ENCODE measurements at places on chromosomes 4 and X. TPM values are rescaled to one million over a fixed set of nuclear protein-coding genes. Genes with fewer than 3 reads are reported as not detected.
A peak's percentile ranks its signal among the peaks of the same experiment; 100 is the strongest.

The GPR119 gene
- not detected for total RNA-seq

The CXCL8 gene
- total RNA-seq: 0.15 TPM

The DDIT4L gene
- total RNA-seq: 0.28 TPM

The ATP2B3 gene
- total RNA-seq: not detected

The NHS gene
- 1.1 TPM for total RNA-seq

The NAA11 gene
- not detected for total RNA-seq

The GAGE12F gene
- not detected for total RNA-seq

The SPARCL1 gene
- 216 TPM for total RNA-seq

The HSFX4 gene
- not detected for total RNA-seq

The VEGFC gene
- 7.9 TPM for total RNA-seq

The BRS3 gene
- not detected for total RNA-seq

The TRIM60 gene
- not detected for total RNA-seq

The CLDN2 gene
- not detected for total RNA-seq

The TMLHE gene
- 45.6 TPM for total RNA-seq

The SMIM9 gene
- total RNA-seq: not detected

- peak; percentile 15 for DNase-seq
These were observed 25.1 kb downstream of the PIR start for GRCh38 chrX:15468036-15468435.

DNA sequence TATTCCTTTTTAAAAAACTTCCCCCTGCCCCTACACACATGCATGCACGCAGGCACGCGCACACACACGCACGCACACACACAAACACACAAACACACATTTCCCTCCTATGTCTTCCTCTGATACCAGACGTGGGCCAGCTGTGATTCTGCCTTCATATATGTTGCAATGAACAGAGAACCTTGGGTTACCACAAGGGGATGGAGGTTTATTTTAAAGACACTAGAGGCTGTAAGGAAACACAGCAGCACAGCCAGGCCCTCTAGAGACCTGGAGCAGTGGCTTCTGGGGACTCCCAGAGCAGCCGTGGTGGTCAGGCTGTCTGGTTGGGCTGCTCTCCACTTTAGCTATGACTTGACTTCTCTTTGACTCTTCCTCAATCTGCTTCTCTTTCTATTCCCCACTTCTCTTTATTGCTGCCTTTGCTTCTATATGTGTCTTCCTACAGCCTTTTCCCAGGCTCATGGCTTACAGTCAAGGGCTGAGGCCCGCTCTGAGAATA, 3.2 kb upstream of the TLR10 start:
- no peak for DNase-seq

- no peak for DNase-seq
These were observed 2.1 kb downstream of the DCLK2 start for GRCh38 chr4:150080337-150080736.

- DNase-seq: no peak
These were observed 120.8 kb upstream of the HS3ST1 start for GRCh38 chr4:11549525-11549924.

- no peak for DNase-seq
These were observed 99.3 kb downstream of the ANXA5 start for GRCh38 chr4:121597346-121597934.

- no peak for DNase-seq
These were observed 390.3 kb downstream of the SH2D1A start for GRCh38 chrX:124736553-124737270.

DNA sequence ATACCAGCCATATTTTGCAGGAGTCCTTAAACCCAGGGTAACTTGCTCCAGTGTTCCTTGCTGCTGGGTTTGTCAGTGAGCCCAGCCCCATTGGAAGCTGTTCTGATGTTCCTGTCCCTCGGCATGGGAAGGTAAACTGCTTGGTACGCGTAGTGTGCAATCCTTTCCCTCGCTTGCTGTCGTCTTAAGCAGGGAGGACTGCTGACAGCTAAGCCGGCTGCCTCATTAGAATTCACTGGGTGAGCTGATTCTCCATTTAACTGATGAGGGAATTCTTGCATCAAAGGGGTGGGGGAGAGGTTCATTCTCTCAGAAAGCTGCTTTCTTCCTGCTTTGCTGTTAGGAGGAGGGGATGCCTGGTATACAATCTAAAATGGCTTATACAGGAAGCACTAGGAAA, 164.6 kb downstream of the MID1IP1 start:
- DNase-seq: no peak

GRCh38 chr4:169604131-169604900, 8.1 kb downstream of the NEK1 start:
- no peak for DNase-seq

DNA sequence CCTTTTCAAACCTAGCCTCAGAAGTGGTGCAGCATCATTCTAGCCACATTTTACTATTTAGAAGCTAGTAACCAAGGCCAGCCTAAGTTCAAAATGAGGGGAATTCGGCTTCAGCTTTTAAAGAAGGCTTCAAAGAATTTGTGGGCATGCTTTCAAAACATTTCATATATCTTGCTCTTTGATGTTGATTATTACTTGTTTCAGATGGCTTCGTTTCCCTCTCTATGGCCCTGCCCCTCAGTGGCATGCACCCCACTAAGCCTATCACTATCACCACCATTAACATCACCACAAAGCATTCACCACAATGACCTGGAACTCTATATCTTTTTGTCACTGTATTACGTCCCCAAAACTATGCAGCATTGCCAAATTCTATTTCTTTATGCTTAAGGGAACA, 51.2 kb upstream of the FAM47B start:
- no peak for DNase-seq

DNA sequence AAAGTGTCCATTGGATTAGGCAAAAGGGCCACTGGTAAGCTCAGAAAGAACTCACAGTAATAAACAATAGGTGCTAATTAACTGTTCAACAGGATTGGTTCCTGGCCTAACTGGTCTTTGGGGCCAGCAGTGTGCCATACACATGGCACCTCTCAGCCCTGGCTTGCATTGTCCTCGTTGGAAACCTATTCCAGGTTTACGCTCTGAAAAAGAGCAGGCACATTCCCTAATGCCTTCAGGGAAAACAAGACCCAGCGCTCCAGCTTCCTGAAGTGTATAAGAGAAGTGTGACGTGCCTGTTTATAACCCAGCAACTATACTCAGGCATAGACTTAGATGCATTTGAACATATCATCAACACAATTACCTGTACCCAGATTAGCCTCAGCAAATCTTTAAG, 51.9 kb upstream of the RBM47 start:
- no peak for DNase-seq

DNA sequence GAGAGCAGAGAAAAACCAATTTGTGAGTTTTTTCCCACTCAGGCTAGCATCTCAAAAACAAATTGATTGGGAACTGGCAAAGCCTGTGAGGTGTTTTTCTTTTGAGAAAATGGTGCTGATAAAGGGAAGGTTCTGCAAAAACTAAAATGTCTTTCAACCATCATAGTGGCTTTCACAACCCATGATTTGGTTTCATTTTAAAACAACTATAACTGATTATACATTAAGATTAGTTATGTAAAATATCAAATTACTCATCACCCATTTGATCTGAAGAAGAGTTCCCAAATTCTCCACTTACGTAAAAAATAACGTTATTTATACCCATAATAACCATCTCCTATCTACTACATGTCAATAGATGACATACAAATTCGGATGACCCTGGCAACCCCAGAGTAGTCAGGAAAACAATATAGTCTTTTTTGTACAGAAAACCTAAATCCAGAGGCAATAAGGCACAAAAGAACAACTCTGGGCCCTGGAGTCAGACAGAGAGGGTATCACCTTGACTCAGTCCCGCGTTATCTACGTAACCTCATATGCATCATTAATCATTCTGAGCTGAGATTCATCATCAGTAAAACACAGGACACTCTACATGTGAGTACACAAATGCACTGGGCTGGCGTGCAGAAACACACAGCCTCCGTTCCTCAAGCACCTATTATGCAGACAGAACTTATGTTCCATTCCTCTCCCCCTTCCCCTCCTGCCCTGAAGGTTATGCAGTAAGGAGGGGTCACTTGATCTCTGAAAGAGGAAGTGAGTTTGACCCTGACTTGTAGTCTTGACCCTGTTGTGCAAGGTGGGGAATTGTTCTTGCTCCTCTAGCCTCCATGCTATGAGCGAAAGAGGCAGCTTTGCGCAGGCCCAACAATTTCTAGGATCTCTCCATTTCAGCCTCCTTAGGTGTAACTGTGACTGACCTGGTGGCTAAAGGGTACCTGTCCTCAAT, 82.2 kb downstream of the SLC9A7 start:
- DNase-seq: no peak

GRCh38 chrX:19810006-19810774, 77.2 kb downstream of the SH3KBP1 start:
- DNase-seq: no peak

- DNase-seq: no peak
These were observed 9.4 kb downstream of the C4orf50 start for GRCh38 chr4:6008766-6009385.

DNA sequence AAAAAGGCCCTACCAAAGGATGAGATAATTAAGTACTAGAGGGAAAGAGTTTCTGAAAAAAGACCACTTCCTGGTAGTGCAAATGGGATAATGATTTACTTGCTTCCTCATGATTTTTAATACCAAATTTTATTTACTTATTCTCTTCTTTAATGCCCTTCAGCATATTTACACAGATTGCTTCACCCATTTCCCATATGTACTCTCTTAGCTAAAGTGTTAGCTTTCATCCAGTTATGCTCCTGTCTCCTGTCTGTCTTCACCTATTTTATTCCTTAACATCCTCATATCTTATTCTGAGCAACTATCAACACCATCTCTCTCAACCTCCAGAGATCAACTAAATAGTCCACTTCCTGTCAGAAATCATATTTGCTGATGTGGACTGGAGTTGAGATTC, 183.2 kb upstream of the HS3ST1 start:
- DNase-seq: no peak

DNA sequence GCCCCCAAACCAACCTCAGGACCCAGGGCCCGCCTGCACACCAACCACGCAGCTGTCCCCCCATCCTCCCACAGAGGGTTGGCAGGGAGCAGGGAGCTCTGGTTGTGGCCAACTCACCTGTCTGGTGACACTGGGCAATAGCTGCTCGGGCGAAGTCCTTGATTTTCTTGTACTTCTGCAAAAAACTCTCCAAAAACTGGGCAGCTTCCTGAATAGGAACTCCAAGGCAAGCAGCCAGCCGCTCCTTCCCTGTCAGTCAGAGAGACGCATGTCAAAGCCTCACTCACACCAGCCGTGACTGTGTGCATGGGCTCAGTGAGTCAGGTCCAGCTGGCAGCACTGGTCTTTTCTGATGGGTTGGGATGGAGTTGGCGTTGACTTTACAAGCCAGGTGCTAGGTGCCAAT, 26.4 kb downstream of the NAT8L start:
- no peak for DNase-seq

DNA sequence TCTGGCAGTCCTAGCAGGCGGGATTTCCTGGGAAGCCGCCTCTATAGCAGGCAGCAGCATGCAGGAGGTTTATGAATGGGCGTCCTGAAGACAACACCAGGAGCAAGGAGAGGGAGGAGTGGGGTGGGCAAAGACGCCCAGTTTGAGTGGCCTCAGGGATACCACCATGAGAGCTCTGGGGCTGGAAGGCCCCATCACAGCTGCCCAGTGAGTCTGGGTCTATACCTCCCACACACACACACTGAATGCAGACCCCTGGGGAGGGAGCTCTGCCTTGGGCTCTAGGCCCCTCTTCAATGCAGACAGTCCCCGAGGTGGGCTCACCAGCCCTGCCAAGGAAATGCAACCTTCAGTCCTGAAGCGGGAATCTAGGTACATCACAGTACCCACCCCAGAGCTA, 98.6 kb downstream of the AFAP1 start:
- no peak for DNase-seq

GRCh38 chr4:20456407-20456806, 204.7 kb downstream of the SLIT2 start:
- no peak for DNase-seq

GRCh38 chrX:103817502-103817901, 14.6 kb downstream of the RAB9B start:
- no peak for DNase-seq

DNA sequence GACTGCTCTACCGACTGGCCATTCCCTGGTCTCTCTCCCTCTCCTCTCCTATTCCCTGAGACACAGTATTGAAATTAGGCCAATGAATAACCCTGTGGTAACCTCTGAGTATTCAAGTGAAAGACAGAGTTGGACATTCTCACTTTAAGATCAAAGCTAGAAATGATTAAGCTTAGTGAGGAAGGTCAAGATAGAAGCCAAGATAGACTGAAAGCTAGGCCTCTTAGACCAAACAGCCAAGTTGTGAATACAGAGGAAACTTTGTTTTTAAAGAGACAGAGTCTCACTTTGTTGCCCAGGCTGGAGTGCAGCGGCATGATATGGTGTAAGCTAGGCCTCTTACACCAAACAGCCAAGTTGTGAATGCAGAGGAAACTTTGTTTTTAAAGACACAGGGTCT, 64.6 kb downstream of the KDM6A start:
- DNase-seq: no peak

- no peak for DNase-seq
These were observed 52.3 kb upstream of the TMEM131L start for GRCh38 chr4:153413842-153414241.

DNA sequence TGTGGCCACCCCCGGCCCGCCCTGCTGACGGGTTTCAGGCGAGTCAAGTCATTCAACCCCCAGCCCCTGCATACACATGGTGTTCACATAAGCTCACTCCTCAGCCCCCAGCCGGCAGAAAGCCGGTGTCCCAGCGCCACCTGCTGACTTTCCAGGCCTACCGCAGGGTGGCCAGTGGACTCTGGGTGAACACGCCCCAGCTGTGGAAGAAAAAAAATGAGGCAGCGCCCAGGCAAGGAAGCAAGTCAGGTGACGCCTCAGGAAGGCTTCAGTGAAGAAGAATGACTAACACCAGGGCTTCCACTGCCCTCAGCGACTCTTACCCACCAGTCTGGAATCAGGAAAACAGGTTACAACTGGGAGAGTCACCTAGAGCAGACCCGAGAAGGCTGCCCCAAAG, 15.8 kb downstream of the BCAP31 start:
- peak; percentile 75 for DNase-seq

- no peak for DNase-seq
These were observed 201.3 kb downstream of the PTTG2 start for GRCh38 chr4:38161208-38162113.

DNA sequence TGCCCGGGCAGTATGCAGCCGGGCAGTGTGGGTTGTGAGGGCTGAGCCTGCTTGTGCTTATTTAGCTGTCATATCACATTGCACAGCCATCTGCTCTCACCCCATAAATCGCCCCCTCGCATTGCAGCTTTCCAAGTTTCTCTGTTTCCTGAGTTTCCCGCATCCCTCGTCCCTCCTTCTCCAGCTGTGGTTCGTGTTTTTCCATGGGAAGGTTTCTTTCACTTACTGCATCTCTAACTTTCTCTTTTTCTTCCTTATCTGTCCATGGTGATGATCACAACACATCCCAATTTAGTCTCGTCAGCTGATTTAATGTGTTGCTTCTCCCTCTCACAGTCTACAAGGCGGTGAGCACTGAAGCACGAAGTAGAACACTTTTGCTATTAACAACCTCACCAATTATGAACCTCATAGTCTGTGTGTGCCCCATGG, 118.1 kb downstream of the ENPP6 start:
- DNase-seq: no peak

GRCh38 chrX:143873343-143873742, 10.5 kb upstream of the UBE2NL start:
- DNase-seq: no peak

- DNase-seq: no peak
These were observed 25.5 kb downstream of the CHST7 start for GRCh38 chrX:46599051-46599560.
